ENCODE measurements at places on chromosomes 6 and 20.

DNA sequence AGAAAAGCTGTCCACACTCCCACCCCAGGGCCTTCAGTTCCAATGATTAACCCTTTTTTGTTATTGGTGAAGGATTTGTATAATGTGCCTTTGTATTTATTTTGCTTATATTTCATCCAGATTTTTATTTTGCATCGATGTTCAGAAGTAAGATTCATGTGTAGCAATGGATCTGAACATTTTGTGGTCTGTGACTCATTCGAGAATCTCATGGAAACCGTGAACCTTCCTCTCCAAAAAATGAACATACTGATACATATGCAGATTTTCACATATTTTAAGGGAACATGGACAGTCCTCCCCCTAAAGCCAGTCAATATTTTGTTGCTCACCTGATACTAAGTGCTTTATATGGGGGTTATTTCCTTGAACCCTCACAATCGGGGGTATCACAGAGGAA lies 421.8 kb upstream of the SOX4 start:
- no peak for DNase-seq

DNA sequence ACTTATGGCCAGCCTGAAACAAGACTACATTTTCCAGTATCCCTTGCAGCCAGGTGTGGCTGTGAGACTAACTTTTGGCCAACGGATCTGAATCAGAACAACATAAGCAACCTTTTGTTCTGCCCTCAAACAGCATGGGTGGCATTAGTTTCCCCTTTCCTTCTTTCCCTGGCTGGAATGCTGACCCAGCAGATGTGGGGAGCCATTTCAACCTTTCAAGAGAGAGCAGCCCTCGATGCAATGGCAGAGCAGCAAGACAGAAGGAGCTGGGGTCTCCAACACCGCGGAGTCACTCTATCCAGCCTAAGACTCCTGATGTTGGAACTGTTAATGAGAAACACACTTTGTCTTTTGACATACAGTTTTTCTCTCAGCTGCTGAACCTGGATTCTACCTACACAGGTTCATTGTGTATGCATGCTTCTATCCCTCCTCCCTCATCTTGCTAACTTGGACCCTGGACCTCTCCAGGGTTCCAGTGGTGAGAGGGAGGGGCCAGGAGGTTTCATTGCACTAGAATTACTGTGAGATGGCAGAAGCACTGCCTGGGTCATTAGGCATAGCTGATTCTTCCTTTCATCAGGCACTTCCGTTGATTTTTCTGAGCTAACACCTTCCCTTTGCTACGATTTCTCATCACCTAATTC lies 28.8 kb upstream of the DDR1 start:
- no peak for DNase-seq

GRCh38 chr6:11639376-11640235 lies 102.1 kb downstream of the TMEM170B start:
- DNase-seq = no peak

GRCh38 chr6:25745836-25746235 lies 8.7 kb upstream of the SLC17A4 start:
- DNase-seq = no peak

DNA sequence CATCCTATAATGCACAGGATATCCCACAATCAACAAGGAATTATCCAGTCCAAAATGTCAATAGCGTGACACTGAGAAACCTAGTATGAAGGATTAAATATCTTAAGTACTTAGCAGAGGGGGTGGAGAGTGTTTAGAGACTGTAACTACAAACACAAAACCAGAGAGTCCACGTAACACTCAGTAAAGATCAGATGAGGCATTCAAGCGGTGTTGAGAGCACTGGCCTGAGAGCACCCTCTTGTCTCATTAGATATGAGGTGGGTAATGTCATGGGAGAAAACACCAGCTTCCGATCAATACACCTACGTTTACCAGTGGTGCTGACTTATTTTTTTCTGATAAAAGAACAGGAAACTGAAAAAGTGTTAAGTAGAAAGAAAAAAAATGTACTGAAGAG lies 2.3 kb downstream of the FAM184A start:
- DNase-seq = no peak

DNA sequence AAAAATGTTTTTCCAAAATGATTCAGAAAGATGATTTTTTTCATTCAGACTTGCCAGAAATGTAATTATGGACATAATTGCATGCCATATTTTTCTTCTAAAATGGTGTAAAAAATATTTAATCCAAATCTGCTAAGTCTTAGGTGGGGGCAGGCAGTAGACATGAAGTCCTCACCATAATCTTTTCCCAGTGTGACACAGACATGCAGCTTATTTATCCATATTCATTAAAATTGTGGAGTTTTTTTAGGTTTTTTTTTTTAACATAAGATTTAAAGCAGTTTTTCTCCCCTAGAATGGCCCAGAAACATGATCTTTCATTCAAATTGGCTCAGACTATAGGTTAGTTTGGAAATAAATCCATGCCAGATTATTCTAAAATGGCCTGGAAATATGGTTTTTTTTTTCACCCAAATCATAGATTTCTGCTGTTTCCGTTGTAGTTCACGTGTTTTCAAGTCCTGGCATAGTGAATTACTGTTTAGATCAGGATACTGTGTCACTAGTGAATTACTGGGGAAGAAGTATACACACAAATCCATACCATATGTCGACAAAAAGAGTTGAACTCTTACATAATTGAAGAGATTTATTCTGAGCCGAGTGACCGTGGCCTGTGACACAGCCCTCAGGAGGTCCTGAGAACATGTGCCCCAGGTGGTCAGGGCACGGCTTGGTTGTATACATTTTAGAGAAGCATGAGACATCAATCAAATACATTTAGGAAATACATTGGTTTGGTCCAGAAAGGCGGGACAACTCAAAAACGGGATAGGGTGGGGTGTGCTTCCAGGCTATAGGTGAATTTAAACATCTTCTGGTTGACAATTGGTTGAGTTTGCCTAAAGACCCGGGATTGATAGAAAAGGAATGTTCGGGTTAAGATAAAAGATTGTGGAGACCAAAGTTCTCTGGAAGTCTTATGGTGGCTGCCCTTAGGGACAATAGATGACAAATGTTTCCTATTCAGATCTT lies 33.9 kb downstream of the ZNF133 start:
- no peak for DNase-seq

- DNase-seq = no peak
Measured at GRCh38 chr6:36333931-36334725, 2.6 kb downstream of the BNIP5 start.

GRCh38 chr6:9057937-9058336 lies 622.6 kb upstream of the SLC35B3 start:
- DNase-seq = no peak

- DNase-seq = peak; percentile 96
Measured at GRCh38 chr6:159819932-159820640, 20.0 kb downstream of the PNLDC1 start.

DNA sequence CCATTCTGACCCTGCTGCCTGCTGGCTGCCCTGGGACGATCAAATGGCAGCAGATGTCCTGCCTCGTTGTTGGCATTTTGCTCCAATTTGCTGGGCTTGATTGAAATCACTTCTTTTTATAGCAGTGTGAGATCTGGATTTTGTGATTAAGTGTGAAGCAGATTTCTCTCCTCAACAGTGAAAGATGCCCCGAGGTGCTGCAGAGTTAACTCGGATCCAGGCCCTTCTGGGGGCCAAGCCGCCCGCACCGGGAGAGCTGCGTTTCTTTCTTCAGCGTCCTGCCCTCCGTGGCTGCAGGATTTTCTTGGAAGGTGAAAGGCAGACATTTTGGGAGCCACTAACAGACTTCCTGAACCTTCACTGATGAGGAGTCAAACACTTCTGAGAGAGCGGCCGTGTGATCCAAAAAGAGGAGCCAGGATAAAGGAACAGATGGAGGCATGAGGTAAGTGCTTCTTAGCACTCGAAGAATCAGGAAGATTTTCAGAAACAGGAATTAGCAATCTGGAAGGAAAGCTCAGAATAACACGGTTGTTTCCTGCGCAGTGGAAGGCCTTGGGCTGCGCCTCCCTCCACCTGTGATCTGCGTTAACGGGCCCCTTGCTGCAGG lies 139.5 kb upstream of the AFDN start:
- DNase-seq = no peak
